PC-9 (cell line): ENCODE measurements at places on chromosomes 12 and 14. TPM values are rescaled to one million over a fixed set of nuclear protein-coding genes. Genes with fewer than 3 reads are reported as not detected.
A peak's percentile ranks its signal among the peaks of the same experiment; 100 is the strongest.

Gene ACOT6
- not detected in 2 replicates for total RNA-seq

GRCh38 chr14:74459289-74459946 is 33.4 kb upstream of the SYNDIG1L start:
- H3K4me3 ChIP-seq = no peak overlapping the region
- H3K27me3 ChIP-seq = no peaks in the 10 kb centered on the region
- H3K4me1 ChIP-seq = peaks cover 7% of the 10 kb centered on the region
- H3K36me3 ChIP-seq = no peaks in the 10 kb centered on the region

Gene ABHD12B
- not detected in 2 replicates for total RNA-seq

GRCh38 chr14:51092965-51093364 is 1.9 kb downstream of the TRIM9 start:
- no peak overlapping the region for H3K27ac ChIP-seq
- no peak for DNase-seq
- H3K36me3 ChIP-seq = no peaks in the 10 kb centered on the region
- no peaks in the 10 kb centered on the region for H3K27me3 ChIP-seq

DNA sequence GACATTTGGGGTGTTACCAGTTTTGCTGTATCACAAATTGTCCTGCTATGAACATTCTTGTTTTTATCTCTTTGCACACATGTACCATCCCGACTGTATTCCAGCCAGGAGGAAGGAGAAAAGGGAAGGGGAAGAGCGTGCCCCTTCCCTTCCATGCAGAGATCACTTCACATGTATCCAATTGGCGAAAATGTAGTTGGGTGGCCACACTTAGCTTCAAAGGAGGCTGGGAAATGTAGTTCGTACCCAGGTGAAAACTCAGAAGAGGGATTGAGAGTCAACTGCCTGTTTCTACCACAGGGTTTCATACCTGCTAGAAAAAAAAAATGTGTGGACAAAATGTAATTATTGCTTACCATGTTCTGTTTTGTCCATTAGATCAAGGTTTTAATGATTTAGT is 189.1 kb upstream of the PELI2 start:
- H3K27me3 ChIP-seq = no peaks in the 10 kb centered on the region
- no peaks in the 10 kb centered on the region for H3K36me3 ChIP-seq
- no peak overlapping the region for H3K4me3 ChIP-seq
- H3K4me1 ChIP-seq = no peaks in the 10 kb centered on the region

DNA sequence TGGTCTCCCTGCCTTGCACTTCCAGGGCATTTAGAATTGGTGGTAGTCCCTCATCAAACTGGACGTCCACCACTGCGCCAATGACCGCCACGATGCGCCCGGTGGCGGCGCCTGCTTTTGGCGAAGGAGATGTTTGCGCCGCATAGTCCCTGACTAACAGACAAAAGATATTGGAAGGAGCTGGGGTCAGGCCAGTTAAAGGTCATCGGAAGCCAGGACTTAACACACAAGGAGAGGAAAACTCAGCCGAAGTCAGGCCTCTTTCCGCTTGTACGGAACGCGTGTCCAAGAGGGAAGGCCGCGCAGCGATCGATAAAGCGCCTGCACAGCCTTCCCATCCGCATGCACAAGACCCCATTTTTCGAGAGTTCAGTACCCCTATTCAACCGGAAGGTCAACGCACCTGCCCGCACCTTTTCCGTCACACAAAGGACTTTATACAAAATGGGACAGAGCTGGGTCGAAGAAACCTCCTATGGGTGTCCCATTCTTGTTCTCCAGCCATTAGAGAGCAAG is 525 bp downstream of the ATP5F1B start:
- peaks cover 34% of the 10 kb centered on the region for H3K36me3 ChIP-seq
- H3K27me3 ChIP-seq = no peaks in the 10 kb centered on the region
- peak overlapping the region; percentile 94 for H3K4me3 ChIP-seq
- no peak for DNase-seq
- H3K27ac ChIP-seq = peak overlapping the region; percentile 36
- peaks cover 18% of the 10 kb centered on the region for H3K4me1 ChIP-seq

DNA sequence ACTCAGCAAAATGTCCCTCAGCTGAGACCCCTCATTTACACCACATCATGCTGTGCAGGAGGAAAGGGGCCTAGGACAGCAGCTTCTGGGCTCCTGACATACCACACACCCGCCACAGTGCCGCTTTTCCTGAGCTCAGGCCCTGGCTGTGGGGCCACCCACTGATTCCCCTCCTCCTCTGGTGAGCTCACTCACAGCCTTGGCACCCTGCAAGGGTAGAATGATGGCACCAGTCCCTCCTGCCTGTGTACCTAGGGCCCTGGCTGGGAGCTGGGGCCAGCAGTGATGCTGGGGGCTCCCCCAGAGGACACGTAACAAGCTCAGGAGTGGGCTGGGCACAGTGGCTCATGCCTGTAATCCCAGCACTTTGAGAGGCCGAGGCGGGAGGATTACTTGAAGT is 44.4 kb downstream of the PLEKHD1 start:
- no peak for DNase-seq
- H3K27me3 ChIP-seq = peaks cover 21% of the 10 kb centered on the region; the same call in 1 of the 2 replicates
- H3K27ac ChIP-seq = no peak overlapping the region
- H3K36me3 ChIP-seq = no peaks in the 10 kb centered on the region
- peaks cover 33% of the 10 kb centered on the region for H3K4me1 ChIP-seq

Gene ACTR10
- 30.4 and 36.3 TPM in 2 replicates for total RNA-seq

- no peak overlapping the region for H3K4me3 ChIP-seq
- no peak for DNase-seq
- no peaks in the 10 kb centered on the region for H3K4me1 ChIP-seq
- H3K36me3 ChIP-seq = no peaks in the 10 kb centered on the region
- no peak overlapping the region for H3K27ac ChIP-seq
Measured at GRCh38 chr12:102806110-102806509, 110.9 kb downstream of the PAH start.

Gene LRP1-AS
- not detected in 2 replicates for total RNA-seq

Gene KNTC1
- total RNA-seq = 63.0 and 67.7 TPM in 2 replicates

Gene KRT85
- not detected in 2 replicates for total RNA-seq

GRCh38 chr12:116306968-116307367 is 29.5 kb upstream of the MED13L start:
- DNase-seq = no peak
- H3K4me1 ChIP-seq = no peaks in the 10 kb centered on the region
- no peak overlapping the region for H3K27ac ChIP-seq
- H3K4me3 ChIP-seq = no peak overlapping the region

- no peak for DNase-seq
- 0 out of 2 replicates have a peak, but pooled peaks cover 13% of the 10 kb centered on the region for H3K36me3 ChIP-seq
- no peak overlapping the region; the same call in 1 of the 2 replicates for H3K27ac ChIP-seq
- peaks cover 60% of the 10 kb centered on the region for H3K4me1 ChIP-seq
- no peaks in the 10 kb centered on the region for H3K27me3 ChIP-seq
- no peak overlapping the region for H3K4me3 ChIP-seq
Measured at GRCh38 chr14:102283631-102284129, 21.3 kb downstream of the MOK start.

DNA sequence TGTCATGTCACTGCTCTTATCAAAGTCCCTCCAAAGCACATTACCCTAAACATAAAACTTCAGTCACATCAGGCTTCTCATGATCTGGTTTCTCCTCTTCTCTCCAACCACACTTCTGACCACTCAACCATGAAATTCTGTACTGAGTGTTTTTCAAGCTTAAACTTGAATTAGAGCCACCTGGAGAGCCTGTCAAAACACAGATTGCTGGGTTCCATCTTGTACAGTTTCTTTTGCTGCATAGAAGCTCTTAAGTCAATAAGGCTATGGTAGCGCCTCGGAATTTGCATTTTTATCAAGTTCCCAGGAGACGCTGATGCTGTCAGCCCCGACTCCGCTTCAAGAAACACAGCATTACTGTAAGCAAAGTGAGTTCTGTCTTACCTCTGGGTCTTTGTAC is 16.4 kb upstream of the SRRM4 start:
- H3K27ac ChIP-seq = no peak overlapping the region
- no peaks in the 10 kb centered on the region for H3K4me1 ChIP-seq
- no peaks in the 10 kb centered on the region for H3K36me3 ChIP-seq
- no peak overlapping the region for H3K4me3 ChIP-seq
- no peak for DNase-seq
- H3K27me3 ChIP-seq = no peaks in the 10 kb centered on the region

Gene ERC1
- 47.2 and 52.0 TPM in 2 replicates for total RNA-seq

Gene MMP14
- total RNA-seq = 22.4 and 34.8 TPM in 2 replicates

GRCh38 chr14:32627545-32628298 is 298.6 kb downstream of the AKAP6 start:
- H3K4me1 ChIP-seq = no peaks in the 10 kb centered on the region
- H3K27me3 ChIP-seq = no peaks in the 10 kb centered on the region
- H3K36me3 ChIP-seq = no peaks in the 10 kb centered on the region
- no peak overlapping the region for H3K27ac ChIP-seq

GRCh38 chr14:96362965-96363750 is at the start of the genes ATG2B and GSKIP:
Gene ATG2B (minus strand): TSS chr14:96363341. CDS start chr14:96362976, 365 bp downstream.
Gene GSKIP (plus strand): TSS chr14:96363526. CDS start chr14:96382248, 18,722 bp downstream.
- peak; percentile 67 for DNase-seq
- H3K4me1 ChIP-seq = peaks cover 21% of the 10 kb centered on the region
- no peaks in the 10 kb centered on the region for H3K27me3 ChIP-seq
- peak within 1 kb of the TSS; percentile 16; the same call in 1 of the 2 replicates for H3K27ac ChIP-seq
- no peaks in the 10 kb centered on the region for H3K36me3 ChIP-seq

- no peaks in the 10 kb centered on the region for H3K4me1 ChIP-seq
- no peak for DNase-seq
- no peak overlapping the region for H3K4me3 ChIP-seq
- H3K36me3 ChIP-seq = no peaks in the 10 kb centered on the region
- H3K27ac ChIP-seq = no peak overlapping the region
- H3K27me3 ChIP-seq = no peaks in the 10 kb centered on the region
Measured at GRCh38 chr14:24888532-24888931, 161.4 kb downstream of the STXBP6 start.

- DNase-seq = no peak
- no peaks in the 10 kb centered on the region for H3K4me1 ChIP-seq
- no peaks in the 10 kb centered on the region for H3K36me3 ChIP-seq
- H3K27me3 ChIP-seq = no peaks in the 10 kb centered on the region
Measured at GRCh38 chr12:40207551-40207950, 17.2 kb upstream of the LRRK2 start.

DNA sequence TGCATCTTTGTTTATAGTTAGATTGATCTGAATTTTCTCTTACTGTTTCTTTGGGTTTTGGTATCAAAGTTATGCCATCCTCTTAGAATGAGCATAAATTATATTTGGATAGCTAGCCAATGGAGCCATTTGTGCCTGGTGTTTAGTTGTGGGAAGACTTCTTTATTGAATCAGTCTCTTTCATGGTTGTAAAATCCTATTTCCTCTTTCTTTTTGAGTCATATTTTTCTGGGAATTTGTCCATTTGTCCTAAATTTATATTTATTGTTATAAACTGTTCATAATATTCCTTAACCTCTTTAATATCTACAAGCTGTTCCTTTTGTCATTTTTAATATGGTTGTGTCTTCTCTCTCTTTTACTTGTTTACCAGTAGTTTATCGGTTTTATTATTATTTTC is 462.5 kb downstream of the AEBP2 start:
- no peak overlapping the region for H3K27ac ChIP-seq
- no peak overlapping the region for H3K4me3 ChIP-seq
- no peaks in the 10 kb centered on the region for H3K4me1 ChIP-seq
- H3K36me3 ChIP-seq = no peaks in the 10 kb centered on the region
- DNase-seq = no peak

Gene PRKD1
- total RNA-seq = 0.78 and 0.98 TPM in 2 replicates

Gene GPX2
- 196 and 323 TPM in 2 replicates for total RNA-seq

DNA sequence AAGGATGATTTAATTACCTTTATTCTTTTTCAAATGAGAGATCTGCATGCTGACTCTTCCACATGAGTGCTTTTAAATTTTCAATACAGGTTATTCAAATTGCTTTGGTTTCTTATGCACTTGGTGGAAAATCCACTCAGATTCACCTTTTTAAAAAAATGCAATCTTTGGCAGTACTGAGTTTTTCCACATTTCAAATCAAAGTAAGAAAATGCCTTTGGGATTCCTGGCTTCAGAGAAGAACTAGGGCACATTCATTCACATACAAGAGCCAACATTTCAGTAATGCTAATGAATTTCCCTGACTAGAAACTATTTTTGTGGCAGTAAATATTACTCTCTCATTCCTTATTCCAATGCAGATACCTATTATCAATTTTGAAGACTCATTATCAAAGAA is 342.2 kb downstream of the ETNK1 start:
- peaks cover 26% of the 10 kb centered on the region for H3K27me3 ChIP-seq
- DNase-seq = no peak
- H3K27ac ChIP-seq = no peak overlapping the region
- no peak overlapping the region for H3K4me3 ChIP-seq
- H3K4me1 ChIP-seq = no peaks in the 10 kb centered on the region
- no peaks in the 10 kb centered on the region for H3K36me3 ChIP-seq

DNA sequence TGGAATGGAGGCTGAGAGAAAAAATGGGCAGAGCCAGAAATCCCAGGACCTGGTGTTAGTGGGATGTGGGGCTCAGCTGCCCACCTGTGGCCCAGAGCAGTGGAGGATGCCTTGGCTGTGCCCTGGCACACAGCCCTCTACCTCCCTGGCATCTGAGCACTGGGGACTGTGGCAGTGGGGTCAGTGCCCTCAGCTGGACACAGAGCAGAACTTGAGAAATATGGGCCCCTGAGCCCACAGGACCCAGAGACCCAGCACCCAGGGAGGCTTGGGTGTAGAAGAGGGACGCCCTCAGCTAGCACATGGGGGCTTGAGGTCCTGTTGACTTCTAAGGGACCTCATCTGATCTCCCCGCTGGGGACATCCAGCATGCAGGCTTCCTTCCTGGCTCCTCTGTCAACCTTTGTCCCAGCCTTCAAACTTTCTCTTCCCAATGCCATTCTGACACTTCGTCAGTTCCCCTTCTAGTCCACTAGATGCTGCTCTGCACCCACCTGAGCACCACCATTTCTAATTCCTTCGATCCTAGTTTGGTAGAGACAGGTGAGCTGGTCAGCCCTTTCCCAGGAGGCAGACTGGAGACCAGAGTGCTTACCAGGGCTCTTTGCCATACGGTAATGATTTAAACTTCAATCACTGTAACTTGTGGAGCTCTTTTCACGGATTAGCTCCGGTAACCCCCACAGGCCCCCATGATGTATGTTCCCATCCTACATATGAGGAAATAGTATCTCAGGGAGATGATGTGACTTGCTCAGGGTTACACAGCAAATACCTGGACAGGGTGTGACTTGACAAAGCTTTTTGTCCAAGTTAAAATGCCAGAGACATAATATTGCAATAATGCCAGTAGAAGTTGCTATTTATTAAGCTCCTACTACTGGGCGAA is 143.7 kb downstream of the ASCL4 start:
- DNase-seq = no peak
- H3K27ac ChIP-seq = no peak overlapping the region
- no peaks in the 10 kb centered on the region for H3K36me3 ChIP-seq
- H3K27me3 ChIP-seq = peaks cover 11% of the 10 kb centered on the region; the same call in 1 of the 2 replicates

DNA sequence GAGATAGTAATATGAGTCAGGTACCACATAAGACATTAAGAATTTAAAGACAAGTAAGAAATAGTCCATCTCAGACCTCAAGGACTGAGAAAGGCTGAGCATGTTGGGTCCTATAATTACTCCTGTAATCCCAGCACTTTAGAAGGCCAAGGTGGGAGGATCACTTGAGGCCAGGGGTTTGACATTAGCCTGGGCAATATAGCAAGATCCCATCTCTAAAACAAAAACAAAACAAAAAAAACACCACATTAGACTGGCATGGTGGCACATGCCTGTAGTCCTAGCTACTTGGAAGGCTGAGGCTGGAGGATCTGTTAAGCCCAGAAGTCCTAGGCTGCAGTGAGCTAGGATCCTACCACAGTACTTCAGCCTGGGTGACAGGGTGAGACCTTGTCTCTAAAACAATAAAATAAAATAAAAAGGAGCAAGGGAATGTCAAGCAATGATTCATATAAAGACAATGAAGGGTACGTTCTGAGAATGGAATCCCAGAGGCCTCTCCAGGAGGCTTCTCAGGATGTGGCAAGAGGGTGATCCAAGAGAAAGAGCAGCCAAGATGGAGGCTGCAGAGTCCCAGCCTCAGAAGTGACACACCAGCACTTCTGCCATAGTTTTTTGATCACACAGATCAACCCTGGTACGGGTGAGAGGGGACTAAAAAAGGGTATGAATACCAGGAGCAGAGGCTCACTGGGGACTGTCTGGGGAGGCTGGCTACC is 206.4 kb downstream of the CRADD start:
- no peak overlapping the region for H3K27ac ChIP-seq
- no peaks in the 10 kb centered on the region for H3K36me3 ChIP-seq
- no peak overlapping the region for H3K4me3 ChIP-seq
- DNase-seq = no peak
- no peaks in the 10 kb centered on the region for H3K27me3 ChIP-seq
